Kidney epithelial cell (primary cell): ENCODE measurements at places on chromosomes 12 and 14. TPM values are rescaled to one million over a fixed set of nuclear protein-coding genes. Genes with fewer than 3 reads are reported as not detected.

- DNase-seq, result no peak
Observed at GRCh38 chr12:68158432-68158831, 1.1 kb downstream of the IFNG start.

DNA sequence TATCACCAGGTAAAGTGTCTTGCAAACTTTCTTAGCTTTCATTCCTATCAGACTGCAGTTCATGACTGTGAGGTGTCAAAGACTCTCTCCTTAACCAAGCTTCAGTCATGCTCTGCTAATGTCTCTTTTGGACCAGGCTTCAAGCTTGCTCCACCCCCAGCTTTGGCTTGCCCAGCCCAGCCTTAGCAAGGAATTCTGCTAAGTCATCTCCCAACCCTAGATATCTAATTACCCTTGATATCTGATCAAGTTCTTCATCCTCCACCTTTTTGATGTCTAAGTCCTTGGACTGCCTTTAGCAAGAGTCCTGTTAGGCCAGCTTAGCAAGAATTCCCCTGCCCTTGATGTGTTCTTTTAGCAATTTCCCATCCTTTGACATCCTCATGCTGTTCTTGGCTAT is 108.9 kb upstream of the FGD4 start:
- no peak for DNase-seq

DNA sequence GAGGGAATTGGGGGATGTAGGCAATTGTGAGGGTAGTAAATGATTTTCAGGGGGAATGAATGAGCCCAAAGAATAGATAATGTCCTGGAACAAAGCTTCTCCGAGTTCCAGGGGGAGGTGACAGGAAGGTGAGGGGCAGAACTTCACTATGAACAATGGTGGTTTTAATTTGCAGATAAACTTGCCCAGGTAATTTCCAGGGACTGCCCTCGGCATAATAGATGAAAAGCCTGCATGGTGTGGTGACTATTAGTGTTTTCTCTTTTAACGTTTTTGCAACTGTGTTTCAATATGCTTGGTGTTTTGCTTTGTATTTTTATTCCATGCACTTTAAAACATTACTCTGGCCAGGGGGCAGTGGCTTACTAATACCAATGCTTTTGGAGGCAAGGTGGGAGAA is 325.2 kb upstream of the RGS6 start:
- no peak for DNase-seq

Gene LTBP2
- 69.5 and 81.5 TPM in 2 replicates for total RNA-seq

DNA sequence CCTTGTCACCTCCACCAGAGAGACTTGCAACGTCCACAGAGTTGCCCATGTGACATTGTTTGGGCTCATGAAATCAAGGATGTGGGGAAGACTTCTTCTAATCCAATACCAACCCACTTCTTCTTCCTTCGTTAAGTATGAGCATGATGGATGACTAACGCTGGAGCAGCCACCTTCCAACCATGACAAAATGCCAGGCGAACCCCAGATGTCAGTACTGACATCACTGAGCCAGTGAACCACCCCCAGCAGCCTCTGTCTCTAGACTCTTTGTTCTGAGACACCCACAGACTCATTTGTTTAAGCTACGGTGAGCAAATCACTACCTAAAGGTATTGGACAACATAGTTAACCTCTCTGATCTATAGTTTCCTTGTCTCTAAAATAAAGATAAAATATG is 123.7 kb downstream of the GRIN2B start:
- no peak for DNase-seq

DNA sequence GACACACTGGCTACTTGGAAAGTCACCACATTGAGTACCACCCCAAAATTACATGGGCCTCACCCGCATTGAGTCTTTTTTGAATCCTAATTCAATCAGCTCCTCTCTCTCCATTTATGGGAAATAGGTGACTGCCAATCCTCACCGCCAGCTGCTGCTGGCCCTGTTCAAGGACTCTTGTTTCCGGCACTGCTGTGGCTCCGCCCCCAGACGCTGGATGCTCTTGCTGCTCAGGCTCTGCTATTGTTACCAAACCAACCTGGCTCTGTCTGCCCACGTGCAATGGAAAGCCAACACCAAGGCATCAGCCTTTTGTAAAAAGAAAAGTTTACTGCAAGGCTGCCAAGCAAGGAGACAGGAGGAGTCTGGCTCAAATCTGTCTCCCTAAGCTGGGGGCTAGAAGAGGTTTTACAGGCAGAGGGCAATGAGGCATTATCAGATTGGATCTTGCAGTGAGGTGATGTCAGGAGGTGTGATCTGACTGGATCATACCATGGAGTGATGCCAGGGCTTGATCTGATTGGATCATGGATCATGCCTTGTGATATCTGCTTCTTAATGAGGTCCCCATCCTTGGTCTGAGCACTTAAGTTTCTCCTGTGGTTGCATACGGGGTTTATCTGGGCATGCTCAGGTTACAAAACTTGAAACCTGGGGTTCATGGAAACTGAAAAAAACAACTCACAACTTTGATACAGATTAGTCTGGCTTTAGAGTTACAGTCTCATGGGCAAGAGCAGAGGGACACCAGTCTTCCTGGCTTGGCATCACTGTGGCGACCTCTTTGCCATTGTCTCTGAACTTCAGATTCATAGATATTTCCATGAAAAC is 117.1 kb upstream of the SLC35F4 start:
- no peak for DNase-seq

Gene CCDC196
- total RNA-seq, result not detected in 2 replicates

DNA sequence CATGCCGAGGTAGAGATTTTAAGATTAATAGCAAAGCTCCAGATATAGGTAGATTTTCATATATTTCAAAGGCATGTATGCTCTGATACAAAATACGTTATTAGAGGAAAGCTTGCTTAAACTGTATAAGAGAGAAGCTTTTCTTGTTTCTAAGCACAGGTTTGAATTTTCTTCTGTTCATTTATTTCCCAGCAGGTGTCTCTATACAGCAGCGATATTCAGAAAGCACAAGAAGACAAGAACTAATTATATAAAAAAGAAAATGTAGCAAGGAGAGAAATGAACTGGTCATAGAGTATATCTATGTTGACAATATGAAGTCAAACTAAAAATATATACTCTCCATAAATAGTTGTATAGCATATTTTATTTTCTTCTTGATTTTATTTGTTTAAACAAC is 307.4 kb upstream of the NOVA1 start:
- no peak for DNase-seq

Gene PTGDR
- total RNA-seq, result not detected in 2 replicates

- no peak for DNase-seq
Observed at GRCh38 chr14:104555430-104556255, 23.9 kb upstream of the C14orf180 start.

DNA sequence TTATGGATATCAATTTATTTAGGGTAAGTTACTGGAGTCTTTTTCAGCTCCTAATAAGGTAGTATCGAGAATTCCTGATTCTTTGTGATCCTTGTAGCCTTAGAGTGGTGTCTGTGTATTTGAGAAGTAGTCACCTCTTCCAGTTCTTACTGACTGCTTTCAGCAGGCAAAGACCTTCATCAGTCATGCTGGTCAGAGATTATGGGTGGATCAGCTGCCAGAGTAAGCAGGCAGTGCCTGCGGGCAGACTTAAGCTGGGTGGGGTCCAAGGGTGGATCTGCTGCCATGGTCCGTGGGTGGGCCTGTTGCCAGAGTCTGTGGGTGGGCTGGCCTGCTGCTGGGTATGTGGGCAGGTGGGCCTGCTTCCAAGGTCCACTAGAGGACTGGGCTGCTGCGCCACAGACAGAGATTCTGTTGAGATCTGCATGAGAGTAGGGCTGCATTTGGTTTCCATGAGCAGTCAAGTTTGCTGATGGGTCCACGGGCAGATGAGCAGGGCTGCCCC is 188.7 kb downstream of the ANO2 start:
- DNase-seq, result no peak
